Esophagus muscularis mucosa (tissue), 4 donors: ENCODE measurements at places on chromosomes 4 and X. TPM values are rescaled to one million over a fixed set of nuclear protein-coding genes. Genes with fewer than 3 reads are reported as not detected.

PAGE2 gene
- total RNA-seq: not detected

MAGEA8 gene
- not detected for total RNA-seq

DNA sequence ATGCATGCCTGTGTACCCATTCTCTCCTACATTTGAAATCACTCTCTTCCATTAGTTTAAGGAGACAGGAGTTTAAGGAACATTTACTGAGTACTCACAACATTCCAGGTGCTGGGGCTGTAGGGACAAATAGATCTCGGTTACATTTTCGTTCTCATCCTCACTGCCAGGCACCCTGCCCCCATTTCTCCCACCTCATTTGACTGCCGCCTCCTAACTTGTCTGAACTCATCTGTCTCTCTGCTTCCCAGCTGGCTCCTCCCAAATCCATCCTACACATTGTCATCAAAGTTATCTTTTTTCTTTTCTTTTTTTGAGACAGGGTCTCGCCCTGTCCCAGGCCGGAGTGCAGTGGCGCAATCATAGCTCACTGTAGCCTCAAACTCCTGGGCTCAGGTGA is 19.8 kb upstream of the MPC1L start:
- DNase-seq: no peak
- no peak overlapping the region for H3K27ac ChIP-seq
- peaks cover 40% of the 10 kb centered on the region for H3K36me3 ChIP-seq
- H3K4me3 ChIP-seq: no peak overlapping the region

DNA sequence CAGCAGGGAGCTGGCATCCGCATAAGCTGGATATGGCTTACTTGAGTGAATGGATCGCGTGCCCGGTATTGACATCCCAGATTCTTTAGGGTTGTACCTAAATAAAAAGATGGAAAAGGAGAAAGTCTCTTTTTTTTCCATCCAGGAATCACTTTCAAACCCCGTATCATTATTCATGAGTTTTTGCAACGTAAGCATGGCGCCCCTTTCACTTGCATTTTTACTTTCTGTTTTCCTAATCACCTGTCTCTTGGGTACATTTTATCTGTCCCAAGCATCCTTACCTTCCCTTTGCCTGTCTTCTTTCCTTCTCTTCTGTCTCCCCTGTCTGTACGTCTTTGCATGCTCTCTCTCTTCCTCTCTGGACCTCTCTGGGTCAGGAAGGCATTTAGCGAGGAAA is 128.6 kb downstream of the CPE start:
- H3K36me3 ChIP-seq: no peaks in the 10 kb centered on the region
- H3K4me3 ChIP-seq: no peak overlapping the region
- H3K27ac ChIP-seq: no peak overlapping the region

GRCh38 chr4:169225812-169226211 is 44.9 kb downstream of the SH3RF1 start:
- H3K36me3 ChIP-seq: no peaks in the 10 kb centered on the region
- H3K4me3 ChIP-seq: no peak overlapping the region
- no peaks in the 10 kb centered on the region for H3K27me3 ChIP-seq
- H3K4me1 ChIP-seq: peaks cover 31% of the 10 kb centered on the region
- no peak overlapping the region for H3K27ac ChIP-seq

DNA sequence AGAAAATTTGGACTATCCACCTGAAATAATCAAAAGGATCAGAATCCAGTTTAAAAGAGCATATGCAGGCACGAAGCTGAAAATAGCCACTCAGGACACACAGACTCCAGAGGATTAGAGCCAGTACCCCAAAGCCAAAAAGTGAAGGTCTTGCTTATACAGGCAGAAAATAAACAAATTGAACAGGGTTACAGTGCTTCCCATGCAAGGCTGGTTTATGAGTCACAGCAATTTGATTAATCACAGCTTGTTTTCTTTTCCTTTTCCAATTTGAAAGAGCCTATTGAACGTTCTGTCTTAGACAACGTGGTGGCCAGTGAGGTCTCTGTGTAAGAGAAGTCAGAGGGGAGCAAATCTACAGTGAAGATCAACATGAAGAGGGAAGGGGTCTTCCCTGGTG is 10.2 kb downstream of the HGFAC start:
- H3K4me3 ChIP-seq: no peak overlapping the region
- no peaks in the 10 kb centered on the region for H3K36me3 ChIP-seq
- no peaks in the 10 kb centered on the region for H3K4me1 ChIP-seq
- DNase-seq: no peak

DNA sequence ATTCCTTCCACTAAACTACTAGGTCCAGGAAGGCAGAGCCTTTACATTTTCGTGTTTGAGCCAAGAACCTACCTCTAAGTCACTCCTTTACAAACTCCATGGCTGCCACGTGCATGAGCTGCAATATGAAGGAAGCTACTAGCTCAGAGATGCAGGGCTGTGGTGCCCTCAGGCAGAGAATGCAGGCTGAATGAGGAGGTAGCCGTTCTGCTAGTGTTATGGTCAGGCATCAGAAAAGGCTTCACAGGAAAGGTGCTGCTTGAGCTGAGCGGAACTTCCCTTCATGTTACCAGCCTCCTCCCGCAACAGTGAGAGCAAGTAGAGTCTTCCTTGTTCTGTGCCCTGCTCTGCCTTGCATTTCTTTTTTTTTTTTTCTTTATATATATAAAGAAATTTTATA is 148.3 kb upstream of the PACRGL start:
- no peak overlapping the region for H3K4me3 ChIP-seq
- DNase-seq: no peak
- H3K27me3 ChIP-seq: no peaks in the 10 kb centered on the region
- peaks cover 65% of the 10 kb centered on the region for H3K36me3 ChIP-seq
- peaks cover 4% of the 10 kb centered on the region for H3K4me1 ChIP-seq
- no peak overlapping the region for H3K27ac ChIP-seq

DNA sequence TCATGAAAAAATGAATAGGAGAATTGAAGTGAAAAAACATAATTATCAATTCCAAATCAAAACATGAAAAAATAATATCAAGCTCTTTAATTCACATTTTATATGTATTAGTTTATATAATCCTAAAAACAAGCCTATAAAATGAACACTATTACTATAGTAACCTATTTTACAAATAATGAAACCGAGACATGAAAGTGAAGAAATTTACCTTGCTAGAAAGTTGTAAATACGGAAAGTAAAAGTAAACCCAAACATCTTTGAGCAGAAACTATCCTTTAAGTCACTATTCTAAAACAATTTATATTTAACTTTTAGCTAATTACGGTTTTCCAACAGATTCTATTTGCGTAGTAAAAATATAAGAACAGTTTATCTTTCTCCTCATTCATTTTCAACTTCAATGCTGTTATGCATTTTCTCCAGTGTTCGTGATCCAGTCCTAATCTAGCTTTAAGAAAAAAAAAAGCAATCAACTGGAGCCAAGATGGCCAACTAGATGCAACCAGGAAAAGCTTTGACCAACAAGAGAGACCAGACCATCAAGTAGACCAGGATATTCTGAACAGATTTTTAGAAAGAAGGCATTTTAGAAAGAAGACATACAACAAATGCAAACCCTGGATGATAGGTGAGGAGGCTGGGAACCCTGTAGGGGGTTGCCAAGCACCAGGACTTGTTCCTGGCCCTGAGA is 67.0 kb downstream of the DDX53 start:
- H3K27me3 ChIP-seq: no peaks in the 10 kb centered on the region
- DNase-seq: no peak
- H3K36me3 ChIP-seq: no peaks in the 10 kb centered on the region
- no peak overlapping the region for H3K27ac ChIP-seq
- H3K4me1 ChIP-seq: no peaks in the 10 kb centered on the region
- no peak overlapping the region for H3K4me3 ChIP-seq

- H3K36me3 ChIP-seq: no peaks in the 10 kb centered on the region
- DNase-seq: no peak
- H3K4me3 ChIP-seq: no peak overlapping the region
Measured at GRCh38 chrX:71871367-71871766, 39.3 kb upstream of the NHSL2 start.

GRCh38 chrX:57133706-57134105 is 3.5 kb downstream of the SPIN2A start:
- no peaks in the 10 kb centered on the region for H3K27me3 ChIP-seq
- no peaks in the 10 kb centered on the region for H3K4me1 ChIP-seq
- H3K36me3 ChIP-seq: no peaks in the 10 kb centered on the region
- no peak for DNase-seq

DNA sequence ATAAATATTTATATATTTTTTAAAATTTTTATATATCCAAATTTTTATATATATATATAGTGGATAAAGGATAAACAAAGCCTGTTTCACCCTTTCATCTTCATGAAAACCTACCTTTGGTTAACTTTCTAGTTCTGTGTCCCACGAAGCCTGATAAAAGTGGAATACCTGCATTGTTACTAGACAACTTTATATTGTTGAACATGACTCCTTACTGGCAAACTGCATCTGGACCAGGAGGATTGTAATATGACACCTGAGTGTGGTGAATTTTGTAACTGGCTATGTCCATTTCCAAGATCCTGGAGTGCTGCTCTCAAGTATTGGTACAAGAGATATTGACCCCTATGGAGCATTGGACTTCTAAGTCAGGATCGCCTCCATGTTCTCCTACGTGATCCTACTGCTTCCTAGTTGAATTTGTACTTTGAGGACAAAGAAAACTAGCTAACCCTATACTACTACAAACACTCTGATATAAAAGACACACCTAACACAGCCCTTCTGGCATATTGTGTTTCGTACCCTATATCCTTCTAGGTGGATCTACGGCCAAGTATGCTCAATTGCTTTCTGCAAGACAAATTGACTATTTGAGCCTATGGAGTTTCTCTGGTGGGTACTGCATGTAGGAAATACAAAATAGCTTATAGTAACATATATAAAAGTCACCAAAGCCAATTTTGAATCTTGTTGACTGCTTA is 61.3 kb upstream of the PRRG1 start:
- H3K27ac ChIP-seq: no peak overlapping the region
- H3K27me3 ChIP-seq: no peaks in the 10 kb centered on the region
- DNase-seq: no peak
- H3K4me3 ChIP-seq: no peak overlapping the region
- H3K36me3 ChIP-seq: no peaks in the 10 kb centered on the region

DNA sequence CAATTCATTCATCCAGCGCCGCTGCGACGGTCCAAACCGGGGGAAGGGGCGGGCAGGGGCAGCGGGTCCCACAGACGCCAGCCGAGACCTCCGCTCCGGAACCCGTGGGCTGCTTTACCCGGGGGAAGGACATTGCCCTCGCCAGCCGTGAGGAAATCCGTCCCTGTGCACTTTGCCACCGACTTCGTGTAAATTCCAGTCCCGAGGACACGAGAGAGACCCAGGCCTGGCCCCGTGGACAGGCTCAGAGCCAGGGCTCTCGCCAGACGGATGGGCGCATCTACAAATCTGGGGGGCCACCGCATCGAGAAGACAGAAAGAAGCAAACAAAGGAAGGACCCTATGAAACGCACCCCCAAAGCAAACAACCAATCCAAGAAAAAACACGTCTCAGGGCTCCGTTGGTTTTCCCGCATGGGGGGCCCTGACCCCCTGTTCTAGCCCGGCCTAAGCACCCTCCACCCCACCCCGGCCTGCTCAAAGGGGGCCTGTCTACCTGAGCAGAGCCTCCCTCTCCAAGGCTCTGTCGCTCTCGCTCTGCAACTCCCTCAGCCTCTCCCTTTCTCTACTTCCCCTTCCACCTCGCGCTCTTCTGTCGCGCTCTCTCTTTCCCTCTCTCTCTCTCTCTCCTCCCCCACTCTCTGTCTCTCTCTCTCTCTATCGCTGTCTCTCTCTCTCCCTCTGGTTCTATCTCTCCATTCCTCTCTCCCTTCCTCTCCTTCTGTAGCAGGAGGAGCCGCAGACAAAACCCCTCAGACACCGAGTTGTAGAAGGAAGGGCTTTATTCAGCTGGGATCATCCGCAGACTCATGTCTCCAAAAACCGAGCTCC is 11.3 kb downstream of the FRG2 start:
- peaks cover 86% of the 10 kb centered on the region for H3K27me3 ChIP-seq
- no peak overlapping the region for H3K4me3 ChIP-seq
- no peak for DNase-seq
- H3K4me1 ChIP-seq: peaks cover 8% of the 10 kb centered on the region

DNA sequence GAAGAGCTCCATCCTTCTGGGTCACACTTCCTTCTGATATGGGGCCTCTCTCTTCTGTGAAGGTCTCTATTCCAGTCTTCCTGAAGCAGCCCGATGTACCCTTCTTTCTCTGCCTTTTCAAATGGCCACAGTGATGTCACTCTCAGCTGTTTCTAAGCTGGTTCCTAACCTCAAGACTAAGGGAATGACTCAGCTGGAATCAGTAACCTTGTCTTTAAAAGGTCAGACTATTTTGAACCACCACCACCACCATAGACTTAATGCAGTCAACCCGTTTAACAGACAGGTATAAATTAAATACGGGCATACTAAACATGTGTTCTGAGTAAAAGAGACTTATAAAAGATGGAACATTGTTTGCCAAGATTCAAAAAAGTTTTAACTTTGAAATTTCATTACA is 121.0 kb downstream of the PPA2 start:
- no peak overlapping the region for H3K27ac ChIP-seq
- H3K4me1 ChIP-seq: no peaks in the 10 kb centered on the region

DNA sequence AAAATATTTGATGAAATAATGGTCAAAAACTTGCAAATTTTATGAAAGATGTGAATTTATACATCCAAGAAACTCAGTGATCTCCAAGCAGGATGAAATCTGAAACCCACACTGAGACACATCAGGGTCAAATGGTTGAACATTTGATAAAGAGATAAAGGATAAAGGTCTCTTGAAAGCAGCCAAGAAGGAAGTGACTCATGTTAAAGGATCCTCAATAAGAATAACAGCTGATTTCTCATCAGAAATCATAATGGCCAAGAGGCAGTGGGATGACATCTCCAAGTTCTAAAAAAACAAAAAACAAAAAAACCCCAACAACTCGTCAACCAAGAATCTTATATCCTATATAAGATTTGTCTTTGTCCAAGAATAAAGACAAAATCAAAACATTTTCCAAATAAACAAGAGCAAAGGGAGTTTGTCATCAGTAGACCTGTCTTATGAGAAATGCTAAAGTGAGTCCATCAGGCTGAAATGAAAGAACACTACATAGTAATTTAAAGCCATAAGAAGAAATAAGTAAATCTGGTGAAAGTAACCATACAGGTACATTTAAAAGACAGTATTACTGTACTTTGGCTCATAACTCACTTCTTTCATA is 121.7 kb downstream of the PDS5A start:
- DNase-seq: no peak
- no peaks in the 10 kb centered on the region for H3K4me1 ChIP-seq
- no peak overlapping the region for H3K27ac ChIP-seq
- H3K4me3 ChIP-seq: no peak overlapping the region

GRCh38 chr4:41935652-41936021 is 408 bp downstream of the TMEM33 start:
- no peaks in the 10 kb centered on the region for H3K27me3 ChIP-seq
- peaks cover 15% of the 10 kb centered on the region for H3K4me1 ChIP-seq
- peak overlapping the region; percentile 80 for H3K27ac ChIP-seq
- no peak for DNase-seq
- H3K36me3 ChIP-seq: peaks cover 21% of the 10 kb centered on the region

DNA sequence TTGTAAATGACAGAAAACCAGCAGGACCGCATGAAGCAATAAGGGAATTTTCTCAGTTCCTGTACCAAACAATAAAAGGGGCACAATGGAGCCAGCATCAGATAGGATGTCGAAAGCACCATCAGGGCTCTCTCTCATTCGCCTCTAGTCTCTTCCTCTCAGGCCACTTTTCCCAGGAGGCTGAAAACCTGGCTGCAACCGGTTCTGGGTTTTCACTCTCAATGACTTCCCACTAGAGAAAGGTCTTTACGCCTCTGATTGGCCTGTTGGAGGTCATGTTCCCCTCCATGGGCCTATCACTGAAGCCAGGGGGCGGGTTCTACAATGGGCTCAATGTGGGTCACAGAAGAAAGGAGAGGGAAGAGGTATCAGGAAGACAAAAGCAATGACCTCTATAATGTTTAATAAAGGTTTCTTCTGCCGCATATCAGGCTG is 29.3 kb downstream of the ZNF827 start:
- peak overlapping the region; percentile 42 for H3K4me3 ChIP-seq
- H3K36me3 ChIP-seq: no peaks in the 10 kb centered on the region
- peaks cover 21% of the 10 kb centered on the region for H3K4me1 ChIP-seq
- no peak for DNase-seq
- H3K27me3 ChIP-seq: no peaks in the 10 kb centered on the region
